ENCODE measurements at places on chromosomes 4 and X.

GRCh38 chrX:151396042-151396824 lies 773 bp upstream of the VMA21 start:
- peak; percentile 30 for DNase-seq

DNA sequence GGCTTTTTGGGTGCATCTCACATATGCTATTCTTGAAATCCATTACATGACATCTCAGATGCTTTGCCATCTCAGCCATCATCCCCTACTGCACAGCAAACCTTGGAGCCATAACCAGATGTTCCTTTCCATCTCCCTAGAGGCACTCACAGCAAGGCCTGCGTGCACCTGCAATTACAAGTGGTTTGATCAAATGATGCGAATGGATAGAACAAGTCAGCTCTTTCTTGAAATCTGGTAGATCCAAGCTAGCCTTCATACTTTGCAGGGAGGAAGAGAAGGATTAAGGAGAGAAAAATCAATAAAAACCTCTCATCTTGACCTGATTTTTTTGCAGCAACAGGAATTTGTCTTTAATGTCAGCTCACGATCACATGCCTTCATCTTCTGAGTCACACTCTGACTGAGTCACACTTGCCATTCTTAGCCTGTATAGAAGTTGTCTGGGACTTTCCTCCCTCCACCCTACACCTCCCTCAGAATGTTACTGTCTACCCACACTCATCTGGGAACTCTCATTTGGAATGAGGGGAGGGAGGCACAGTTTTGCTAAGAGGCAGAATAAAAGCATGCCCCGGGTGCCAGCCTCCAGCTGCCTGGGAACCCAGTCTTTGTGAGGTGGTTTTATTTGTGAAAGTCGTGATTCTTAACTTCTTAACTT lies 11.9 kb upstream of the TRIML1 start:
- no peak for DNase-seq

DNA sequence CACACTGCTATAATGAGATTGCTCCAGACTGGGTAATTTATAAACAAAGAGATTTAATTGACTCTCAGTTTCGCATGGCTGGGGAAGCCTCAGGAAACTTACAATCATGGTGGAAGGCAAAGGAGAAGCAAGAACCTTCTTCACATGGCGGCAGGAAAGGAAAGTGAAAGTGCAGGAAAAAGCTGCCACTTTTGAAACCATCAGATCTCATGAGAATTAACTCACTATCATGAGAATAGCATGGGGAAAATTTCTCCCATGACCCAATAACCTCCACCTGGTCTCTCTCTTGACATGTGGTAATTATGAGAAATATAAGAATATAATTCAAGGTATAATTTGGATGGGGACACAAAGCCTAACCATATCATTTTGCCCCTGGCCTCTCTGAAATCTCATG lies 884.2 kb downstream of the GLUD2 start:
- no peak for DNase-seq

- no peak for DNase-seq
These were observed 93.2 kb downstream of the WFS1 start for GRCh38 chr4:6362896-6363295.

DNA sequence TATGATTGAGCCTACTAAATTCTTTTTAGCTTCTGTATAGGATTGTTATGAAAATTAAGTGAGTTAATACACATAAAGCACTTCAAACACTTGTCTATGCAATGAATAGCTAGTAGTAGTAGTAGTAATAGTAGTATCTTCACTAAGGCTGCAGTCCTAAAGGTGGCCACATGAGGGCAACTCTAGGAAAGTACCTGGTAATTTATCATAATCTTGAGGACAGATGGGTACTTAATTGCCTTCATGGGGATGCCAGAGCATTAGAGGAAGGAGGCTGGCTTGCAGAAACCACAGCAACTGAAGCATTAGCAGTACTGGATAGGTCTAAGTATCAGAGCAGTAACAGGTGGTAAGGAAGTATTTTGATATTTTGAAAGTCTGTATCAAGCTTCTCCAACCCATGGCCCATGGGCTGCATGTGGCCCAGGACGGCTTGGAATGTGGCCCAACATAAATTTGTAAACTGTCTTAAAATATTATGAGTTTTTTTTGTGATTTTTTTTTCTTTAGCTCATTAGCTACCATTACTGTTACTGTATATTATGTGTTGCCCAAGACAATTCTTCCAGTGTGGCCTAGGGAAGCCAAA lies 17.3 kb downstream of the NIPAL1 start:
- DNase-seq = peak; percentile 53

DNA sequence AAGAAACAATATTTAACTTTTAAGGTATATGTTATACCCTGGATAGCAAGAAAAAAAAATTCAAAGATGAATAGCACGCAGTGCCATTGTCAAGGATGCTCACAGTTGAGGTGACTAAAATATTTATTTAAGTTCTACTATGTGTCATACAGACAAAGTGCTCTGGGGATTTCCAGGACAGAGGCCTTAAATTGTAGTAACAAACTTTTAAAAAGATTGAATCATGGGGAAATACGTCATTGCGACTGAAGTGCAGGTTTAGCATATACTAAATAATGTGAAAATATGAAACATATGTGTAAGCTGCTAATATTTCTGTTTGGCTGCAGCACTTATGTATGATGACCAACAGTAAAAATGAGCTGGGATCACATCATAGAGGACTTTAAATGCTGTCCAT lies 748.0 kb upstream of the PCDH7 start:
- no peak for DNase-seq

GRCh38 chr4:39320381-39321115 lies 45.6 kb downstream of the RFC1 start:
- DNase-seq = no peak

- DNase-seq = no peak
These were observed 277.1 kb upstream of the TENM3 start for GRCh38 chr4:181966104-181966551.

DNA sequence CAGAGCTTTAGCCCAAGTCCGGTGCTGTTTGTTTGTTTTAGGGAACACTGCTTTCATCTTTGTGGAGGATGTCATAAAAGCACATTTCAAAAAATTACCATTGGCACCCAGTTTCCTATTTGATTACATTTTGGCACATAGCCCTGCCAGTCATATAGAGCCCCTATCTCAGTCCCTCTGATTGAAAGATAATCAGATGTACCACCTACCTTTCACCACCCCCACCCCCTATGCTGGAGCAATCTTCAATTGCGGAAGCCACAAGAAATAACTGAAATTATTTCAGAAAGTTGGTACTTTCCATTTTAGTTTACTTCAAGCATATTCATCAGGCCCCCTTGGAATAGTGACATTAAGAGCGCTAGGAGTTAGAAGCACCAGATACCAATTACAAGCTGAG lies 136.7 kb upstream of the RPL34 start:
- no peak for DNase-seq

- no peak for DNase-seq
These were observed 573.8 kb downstream of the MAGEB5 start for GRCh38 chrX:26789751-26790150.

DNA sequence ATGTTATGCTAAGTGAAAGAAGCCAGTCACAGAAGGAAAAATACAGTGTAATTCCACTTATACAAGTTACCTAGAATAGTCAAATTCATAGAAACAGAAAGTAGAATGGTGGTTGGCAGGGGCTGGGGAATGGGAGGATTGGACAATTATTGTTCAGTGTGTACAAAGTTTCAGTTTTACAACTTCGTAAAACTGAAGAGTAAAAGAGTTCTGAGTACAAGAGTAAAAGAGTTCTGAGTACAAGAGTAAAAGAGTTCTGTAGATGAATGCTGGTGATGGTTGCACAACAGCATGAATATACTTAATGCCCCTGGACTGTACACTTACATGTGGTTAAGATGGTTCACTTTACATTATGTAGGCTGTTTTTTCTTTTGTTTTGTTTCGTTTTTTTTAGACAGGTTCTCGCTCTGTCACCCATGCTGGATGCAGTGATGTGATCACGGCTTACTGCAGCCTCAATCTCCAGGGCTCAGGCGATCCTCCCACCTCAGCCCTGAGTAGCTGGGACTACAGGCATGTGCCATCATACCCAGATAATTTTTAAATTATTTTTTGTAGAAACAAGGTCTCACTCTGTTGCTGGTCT lies 230.9 kb downstream of the SOWAHB start:
- no peak for DNase-seq

DNA sequence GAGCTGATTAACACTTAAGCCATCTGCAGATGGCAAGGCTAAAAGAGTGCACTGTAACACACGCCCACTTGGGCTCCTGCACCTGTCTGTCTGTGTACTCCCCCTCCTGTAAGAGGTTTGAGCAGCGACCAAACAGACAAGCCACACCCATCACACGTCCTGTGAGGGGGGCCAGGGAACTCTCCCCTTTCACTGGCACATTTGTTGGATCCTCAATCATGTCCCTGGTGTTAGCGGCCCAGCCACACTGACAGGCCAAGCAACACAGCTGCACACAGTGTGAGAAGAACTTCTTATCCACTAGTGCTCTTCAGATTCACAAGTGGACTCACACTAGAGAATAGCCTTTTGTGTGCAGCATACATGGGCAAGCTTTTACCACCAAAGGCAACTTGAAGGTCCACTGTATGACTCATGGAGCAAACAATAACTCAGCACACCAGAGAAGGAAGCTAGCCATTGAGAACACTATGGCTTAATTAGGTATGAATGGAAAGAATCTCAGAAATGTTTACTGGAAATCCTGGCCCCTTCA lies 29.1 kb upstream of the UTP14A start:
- no peak for DNase-seq

DNA sequence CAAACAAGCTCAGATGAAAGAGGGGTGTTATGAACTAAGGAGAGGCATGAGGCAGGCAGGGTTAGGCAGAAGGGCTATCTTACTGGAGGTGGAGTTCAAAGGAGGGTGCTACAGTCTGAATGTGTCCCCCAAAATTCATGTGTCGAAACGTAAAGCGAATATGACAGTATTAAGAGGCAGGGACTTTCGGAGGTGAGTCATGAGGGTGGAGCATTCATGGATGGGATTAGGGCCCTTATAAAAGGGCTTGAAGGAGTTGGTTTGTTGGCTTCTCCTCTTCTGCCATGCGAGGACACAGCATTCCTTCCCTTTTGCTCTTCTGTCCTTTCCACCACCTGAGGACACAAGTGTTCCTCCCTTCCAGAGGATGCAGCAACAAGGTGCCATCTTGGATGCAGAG lies 22.9 kb downstream of the APLN start:
- no peak for DNase-seq

- DNase-seq = no peak
These were observed 10.0 kb downstream of the XAGE2 start for GRCh38 chrX:52378870-52379269.

DNA sequence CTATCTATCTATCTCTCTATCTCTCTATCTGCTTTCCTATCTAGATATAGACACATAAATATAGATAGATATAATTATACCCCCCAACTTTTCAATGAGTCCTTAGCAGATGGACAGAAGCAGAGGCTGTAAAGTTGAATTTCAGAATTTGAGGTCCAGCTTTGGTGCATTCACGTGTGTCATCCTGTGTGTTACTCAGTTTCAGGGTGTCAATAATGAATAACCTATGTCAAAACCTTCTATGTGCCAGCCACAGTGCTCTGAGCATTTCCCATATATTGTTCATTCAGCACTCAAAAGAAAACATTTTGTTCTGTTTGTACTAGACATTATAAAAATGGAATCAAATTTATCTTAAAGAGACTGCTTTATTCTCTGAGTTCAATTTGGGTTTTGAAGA lies 310.0 kb downstream of the ARHGAP24 start:
- DNase-seq = no peak

DNA sequence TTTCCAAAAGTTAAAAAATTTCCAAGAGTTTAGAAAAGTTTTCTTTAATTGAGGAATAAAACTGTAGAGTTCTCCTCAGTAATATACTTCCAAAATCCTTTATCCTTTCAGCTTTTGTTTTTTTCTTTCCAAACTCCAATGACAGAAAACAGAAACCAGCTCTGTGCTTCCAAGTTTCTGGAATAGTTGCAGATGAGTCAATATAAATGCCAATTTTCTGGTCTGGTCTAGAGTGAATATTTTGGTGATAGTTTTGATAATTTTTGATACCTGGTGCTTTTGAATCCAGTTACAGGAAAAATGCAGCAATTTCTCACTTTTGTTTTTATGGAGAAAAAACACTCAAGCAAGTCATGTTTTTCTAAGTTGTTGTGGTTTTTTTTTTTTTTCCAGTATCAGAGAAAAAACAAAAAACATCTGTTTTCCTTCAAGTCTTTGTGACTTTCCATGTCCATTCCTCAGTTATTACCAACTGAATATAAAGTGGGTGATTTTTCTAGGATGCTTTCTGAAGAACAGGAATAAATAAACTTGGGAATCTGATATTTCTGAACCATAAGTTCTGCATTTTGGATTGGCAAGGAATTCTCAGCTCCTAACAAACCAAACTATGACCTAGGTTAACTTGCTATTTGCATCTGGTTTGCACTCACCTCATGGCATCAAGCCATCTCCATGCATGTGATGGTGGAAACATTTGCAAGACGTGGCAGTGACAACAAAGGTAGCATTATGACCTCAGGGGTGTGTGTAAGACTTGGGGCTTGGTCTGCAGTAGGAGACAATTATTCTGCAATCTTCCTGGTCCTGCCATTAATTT lies 139.1 kb downstream of the VEGFC start:
- DNase-seq = no peak

DNA sequence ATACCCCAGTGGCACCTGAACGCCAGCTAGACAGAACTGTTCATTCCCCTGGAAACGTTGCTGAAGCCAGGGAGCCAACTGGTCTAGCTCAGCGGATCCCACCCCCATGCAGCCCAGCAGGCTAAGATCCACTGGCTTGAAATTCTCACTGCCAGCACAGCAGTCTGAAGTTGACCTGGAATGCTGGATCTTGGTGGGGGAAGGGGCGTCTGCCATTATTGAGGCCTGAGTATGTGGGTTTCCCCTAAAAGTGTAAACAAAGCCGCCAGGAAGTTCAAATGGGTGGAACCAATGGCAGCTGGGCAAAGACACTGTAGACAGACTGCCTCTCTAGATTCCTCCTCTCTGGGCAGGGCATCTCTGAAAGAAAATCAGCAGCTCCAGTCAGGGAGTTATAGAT lies 213.0 kb downstream of the NKX6-1 start:
- DNase-seq = no peak

DNA sequence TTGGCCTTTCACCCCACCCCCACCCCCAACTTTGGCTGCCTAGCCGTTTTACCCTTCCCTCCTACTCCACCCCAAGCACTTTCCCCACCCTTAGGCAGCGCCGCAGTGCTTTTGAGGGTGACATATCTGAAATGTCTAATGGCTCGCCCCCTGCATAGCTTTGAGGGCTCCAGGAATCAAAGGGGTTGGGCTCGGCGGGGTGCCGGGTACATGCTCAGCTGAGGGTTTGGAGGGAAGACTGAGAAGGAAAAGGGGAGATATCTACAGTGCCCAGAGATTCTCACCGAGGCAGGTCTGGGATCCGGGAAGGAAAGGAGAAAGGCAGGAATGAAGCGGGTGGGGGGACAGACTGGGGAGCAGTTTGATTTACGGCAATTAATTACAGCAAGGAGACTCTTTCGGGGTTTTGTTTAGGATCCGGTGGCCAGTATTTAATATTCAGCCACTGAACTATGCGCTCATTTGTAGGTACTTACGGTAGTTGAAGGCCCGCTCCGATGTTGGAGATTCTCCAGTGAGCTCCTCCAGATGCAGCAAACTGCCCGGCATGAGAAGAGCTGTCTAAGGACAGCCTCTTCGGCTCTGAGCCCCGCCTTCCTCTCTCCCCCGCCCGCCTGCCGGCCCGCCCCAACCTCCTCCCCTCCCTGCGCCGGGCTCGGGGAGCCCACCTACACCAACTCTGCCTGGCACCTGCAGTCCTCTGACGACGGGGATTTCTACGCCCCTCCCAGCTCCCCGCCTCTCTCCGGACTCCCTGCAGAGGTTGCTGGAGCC lies at the start of gene IGSF1:
IGSF1 (minus strand) TSS at position 569 of the 774 bp plus-strand sequence. CDS start 2,632 bp downstream, outside the sequence.
- DNase-seq = no peak

GRCh38 chr4:23922541-23923111 lies 32.8 kb upstream of the PPARGC1A start:
- no peak for DNase-seq
